Iris pigment epithelial cell (primary cell): ENCODE measurements at places on chromosomes 2 and 18.

- no peak for DNase-seq
Measured at GRCh38 chr18:6257950-6258349, 156.8 kb downstream of the L3MBTL4 start.

- DNase-seq = no peak
Measured at GRCh38 chr2:114609801-114610200, 167.4 kb downstream of the DPP10 start.

GRCh38 chr2:187519419-187520120 is 34.7 kb downstream of the TFPI start:
- DNase-seq = no peak

DNA sequence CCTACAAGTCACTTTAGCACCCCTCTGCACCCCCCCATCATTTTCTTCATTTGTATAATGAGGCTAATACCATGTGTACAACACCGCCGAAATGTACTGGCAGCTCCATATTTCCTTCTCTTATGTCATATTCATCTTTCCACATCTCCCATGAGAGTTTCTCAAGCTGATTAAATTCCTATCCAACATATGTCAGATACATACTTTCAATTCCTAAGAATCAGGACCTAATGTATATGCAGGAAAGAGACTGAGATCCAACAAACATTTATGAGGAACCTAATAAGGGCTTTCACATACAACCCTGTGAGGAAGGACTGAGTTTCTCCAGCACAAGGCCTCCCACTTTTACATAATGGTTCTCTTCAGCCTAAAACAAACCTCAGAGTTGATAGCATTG is 41.9 kb downstream of the PRKD3 start:
- peak; percentile 56 for DNase-seq

- DNase-seq = no peak
Measured at GRCh38 chr2:133143645-133144044, 424.6 kb downstream of the NCKAP5 start.

DNA sequence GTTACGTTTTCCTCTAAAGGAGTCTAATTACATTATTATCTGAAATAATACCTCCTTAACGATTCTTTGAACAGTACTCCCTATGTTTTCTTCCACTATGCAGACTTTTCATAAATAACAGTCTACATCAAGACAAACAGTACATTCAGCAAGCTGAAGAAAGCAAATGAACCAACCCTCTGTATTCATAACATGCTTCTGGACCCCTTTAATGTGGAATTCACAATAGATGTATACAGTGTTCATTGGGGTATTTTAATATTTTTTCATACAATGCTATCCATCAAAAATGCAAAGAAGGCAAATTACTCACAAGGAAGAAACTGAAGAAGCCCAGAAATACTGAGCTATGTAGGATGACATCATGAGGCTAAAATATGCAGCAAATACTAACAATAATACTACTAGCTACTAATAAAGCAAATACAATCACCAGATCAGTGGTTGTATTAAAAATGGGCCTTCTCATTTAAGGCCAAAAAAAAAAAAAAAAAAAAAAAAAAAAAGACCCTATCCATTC is 408.6 kb downstream of the MTX2 start:
- DNase-seq = no peak

- peak; percentile 94 for DNase-seq
Measured at GRCh38 chr2:172084645-172085459, 455 bp upstream of the DLX1 start.

DNA sequence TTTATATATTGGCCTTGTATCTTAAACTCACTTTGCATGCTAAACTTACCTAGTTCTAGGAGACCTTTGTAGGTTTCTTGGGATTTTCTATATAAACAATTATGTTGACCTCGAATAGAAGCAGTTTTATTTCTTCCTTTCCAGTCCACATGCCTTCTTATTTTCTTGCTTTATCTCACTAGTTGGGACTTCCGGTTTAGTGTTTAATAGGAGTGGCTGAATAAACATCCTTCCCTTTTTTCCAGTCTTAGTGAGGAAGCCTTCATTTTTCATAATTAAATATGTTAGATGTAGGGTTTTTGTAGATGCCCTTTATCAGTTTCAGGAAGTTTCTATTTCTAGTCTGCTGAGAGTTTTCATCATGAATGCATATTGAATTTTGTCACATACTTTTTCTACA is 347.3 kb upstream of the HNRNPA3 start:
- DNase-seq = no peak

DNA sequence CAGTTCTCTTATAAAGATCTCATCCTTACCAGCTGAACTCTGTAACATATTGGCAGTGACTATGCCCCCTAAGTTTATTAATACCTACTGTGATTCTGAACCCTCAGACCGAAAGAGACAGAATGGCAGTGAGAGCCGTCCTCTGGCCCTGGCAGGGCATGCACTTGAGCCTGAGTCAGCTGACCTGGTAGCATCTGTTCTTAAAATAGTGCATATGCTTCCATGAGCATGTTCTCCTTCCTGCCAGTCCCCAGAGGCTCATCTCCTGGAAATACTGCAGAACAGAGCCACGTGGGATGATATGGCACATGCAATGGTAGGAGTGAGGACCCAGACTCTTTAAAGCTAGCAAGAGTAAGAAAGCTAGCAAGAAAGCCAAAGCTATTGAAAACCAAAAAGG is 59.0 kb downstream of the RASGRP3 start:
- no peak for DNase-seq

GRCh38 chr18:79013869-79014268 is 34.3 kb downstream of the SALL3 start:
- DNase-seq = no peak

DNA sequence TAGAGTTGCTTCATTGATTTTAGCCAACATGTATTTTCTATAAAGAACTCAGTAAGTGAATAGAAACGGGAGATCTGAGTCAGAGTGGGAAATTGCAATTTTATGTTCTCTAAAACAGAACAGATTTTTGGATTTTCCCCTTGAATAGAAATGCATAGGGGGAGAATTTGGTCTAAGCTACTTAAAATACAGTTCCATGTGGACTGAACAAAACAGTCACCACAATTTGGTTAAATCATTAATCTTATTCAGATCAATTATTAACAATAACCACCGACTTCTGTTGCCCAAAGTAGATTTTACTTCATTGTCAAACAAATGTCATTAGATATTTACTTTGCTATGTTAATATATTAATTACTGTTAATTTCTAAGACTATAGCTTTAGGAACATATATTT is 107.7 kb downstream of the SCG2 start:
- no peak for DNase-seq

GRCh38 chr18:25516747-25517498 is 165.0 kb upstream of the ZNF521 start:
- DNase-seq = no peak

DNA sequence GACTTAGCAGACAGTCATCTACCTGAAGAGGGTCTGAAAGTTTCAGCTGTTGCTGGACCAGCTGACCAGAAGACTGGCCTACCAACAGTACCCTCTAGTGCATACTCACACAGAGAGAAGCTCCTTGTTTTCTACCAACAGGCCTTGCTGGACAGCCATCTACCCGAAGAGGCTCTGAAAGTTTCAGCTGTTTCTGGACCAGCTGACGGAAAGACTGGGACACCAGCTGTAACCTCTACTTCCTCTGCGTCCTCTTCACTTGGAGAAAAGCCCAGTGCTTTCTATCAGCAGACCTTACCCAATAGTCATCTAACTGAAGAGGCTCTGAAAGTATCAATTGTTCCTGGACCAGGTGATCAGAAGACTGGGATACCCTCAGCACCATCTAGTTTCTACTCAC is 63.2 kb downstream of the ALMS1 start:
- no peak for DNase-seq

GRCh38 chr2:230777721-230778120 is 65.1 kb downstream of the CAB39 start:
- DNase-seq = peak; percentile 58

DNA sequence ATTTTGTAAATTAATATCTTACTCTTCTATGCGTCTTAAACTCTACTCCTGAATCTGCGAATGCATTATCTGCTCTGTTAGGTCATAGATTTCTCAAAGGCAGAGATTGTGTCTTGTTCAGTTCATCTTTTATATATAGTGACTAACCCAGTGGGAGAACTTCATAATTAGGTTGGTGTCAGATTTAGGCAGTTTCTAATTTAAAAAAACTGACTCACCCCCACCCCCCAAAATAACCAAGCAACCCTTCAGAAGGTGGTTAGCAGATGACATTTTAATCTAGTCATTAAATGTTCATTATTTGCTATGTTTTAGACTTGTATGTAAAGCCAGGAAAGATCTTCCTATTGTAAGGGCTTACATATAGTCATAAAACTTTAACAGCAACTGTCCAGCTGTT is 10.4 kb downstream of the SERPINB12 start:
- no peak for DNase-seq

- no peak for DNase-seq
Measured at GRCh38 chr2:121196132-121196848, 88.7 kb downstream of the TFCP2L1 start.

- DNase-seq = peak; percentile 17
Measured at GRCh38 chr2:181252262-181253148, 204.7 kb upstream of the ITGA4 start.

DNA sequence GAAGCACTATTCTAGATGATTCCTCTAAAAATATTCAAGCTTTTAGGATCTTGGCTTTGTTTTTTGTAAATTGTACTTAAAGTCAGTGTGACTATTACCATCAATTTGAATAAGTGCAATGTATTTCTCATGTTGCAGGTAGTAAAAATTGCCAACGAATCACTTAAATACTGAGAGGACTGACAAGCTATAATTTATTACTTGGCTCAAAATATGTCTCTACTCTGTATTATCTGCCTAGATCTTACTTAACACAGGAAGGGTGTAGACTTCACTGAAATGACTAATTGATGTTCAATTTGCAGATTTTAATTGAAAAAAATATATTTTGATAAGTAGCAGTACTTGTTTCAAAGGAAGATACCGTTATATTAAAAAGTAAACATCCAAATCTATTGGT is 202.3 kb downstream of the SLC8A1 start:
- DNase-seq = no peak

GRCh38 chr2:108579623-108580022 is 45.4 kb downstream of the LIMS1 start:
- no peak for DNase-seq

DNA sequence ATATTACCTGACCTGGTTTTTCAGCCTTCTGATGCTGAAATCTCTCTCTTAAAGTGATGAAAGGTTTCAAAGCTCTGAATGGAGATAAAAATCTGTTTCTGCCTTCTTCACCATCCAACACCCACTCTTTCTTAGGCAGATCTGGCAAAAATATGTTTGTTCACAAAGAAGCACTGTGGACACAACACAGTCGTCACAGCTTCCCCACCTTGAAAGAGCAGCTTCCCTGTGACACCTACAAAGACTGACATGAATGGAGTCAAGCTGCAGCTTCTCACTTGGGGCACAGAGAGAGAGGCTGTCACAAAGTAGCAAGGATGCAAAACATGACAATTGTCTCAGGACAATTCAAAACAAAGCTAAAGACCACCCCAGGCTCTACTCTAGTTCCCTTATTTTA is 86.5 kb downstream of the ICOS start:
- DNase-seq = no peak

DNA sequence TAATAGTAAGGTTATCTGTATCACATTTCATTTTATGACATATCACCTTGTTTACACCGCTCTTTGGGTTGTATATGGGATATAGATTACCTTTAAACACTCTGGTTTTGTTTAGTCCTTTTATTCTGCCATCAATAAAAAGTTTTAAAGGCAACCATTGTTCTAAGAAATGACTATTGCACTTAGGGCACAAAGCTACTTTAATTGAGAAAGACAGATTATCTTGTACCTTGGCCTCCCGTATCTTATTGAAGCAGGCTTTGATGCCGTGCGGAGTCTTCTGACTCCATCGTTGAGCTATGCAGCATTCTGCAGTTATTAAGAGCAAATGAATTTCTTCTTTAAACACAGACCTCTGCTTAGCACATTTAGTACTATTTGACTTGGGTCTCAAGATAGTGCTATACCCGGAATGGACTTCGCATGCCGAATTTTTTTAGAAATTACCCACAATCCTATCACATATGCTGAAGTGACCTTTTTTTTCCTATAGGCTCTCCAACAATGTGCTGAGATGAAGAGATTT is 16.7 kb downstream of the PKDCC start:
- peak; percentile 96 for DNase-seq

DNA sequence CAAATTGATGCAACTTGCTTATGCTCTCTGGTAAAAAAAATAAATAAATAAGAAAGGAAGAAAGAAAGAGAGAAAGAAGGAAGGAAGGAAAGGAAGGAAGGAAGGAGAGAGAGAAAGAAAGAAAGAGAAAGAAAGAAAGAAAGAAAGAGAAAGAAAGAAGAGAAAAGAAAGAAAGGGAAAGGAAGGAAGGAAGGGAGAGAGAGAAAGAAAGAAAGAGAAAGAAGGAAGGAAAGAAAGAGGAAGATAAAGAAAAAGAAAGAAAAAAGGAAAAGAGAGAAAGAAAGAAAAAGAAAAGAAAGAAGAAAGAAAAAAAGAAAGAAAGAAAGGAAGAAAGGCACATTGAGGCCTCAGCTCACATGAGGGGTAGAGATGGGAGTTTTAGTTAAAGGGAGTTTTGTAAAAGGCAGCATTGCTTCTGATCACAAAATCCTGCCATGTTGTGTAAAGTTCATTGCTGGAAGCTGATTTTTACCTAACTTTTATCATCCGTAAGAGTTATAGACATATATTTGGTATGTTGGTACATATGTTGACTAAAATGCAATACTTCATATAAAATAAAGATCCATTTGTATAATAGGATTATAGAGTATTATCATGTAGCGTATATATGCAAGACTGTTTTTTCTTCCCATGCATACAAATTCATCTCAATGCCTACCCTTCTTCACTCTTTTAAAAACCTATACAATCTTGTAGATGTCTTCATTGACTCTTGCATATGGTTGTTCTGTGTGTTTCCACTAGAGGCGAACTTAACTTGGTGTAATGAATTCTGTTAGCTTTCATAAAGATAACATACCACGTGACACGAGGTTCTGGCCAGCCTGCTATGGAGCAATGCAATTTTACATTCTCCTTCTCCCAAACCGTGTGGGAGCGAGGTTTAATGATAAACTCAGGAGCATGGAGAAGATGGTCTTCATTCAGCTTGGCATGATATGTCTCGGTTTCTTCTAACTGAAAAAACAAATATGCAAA is 32.8 kb downstream of the MYOM1 start:
- DNase-seq = no peak

DNA sequence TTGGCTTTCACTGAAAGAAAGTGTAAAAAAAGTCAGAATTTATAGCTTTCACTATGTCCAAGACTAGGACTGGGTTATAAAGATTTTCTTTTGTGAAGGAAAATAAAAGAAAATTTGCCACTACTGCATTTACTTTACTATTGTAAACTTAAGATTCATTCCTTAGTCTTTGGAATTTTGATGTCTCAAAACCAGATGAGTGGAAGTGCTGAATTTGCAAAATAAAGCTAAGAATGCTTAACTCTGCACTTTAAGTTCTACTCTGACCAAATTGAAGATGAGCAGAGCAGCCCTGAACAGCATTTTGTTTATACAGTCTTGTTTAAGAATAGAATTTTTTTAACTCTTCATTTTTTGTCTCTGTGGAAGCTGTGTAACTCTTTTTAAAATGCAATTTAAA is 102.4 kb downstream of the ICA1L start:
- DNase-seq = no peak

GRCh38 chr18:31801078-31801477 is 40.4 kb upstream of the SLC25A52 start:
- no peak for DNase-seq

GRCh38 chr18:3383381-3383915 is 66.5 kb upstream of the TGIF1 start:
- no peak for DNase-seq

- peak; percentile 27 for DNase-seq
Measured at GRCh38 chr2:134276381-134277172, 22.7 kb downstream of the MGAT5 start.
